ENCODE measurements at places on chromosomes 4 and X. TPM values are rescaled to one million over a fixed set of nuclear protein-coding genes. Genes with fewer than 3 reads are reported as not detected.

Gene JAKMIP1
- total RNA-seq, result 43.8 TPM

Gene RADX
- 7.1 TPM for total RNA-seq

Gene GAGE12F
- not detected for total RNA-seq

- peaks cover 3% of the 10 kb centered on the region for H3K36me3 ChIP-seq
- H3K27ac ChIP-seq, result peak overlapping the region; percentile 69
- no peaks in the 10 kb centered on the region for H3K27me3 ChIP-seq
- H3K4me1 ChIP-seq, result peaks cover 50% of the 10 kb centered on the region
- peak overlapping the region; percentile 75 for H3K4me3 ChIP-seq
These were observed 795 bp upstream of the SH3KBP1 start for GRCh38 chrX:19887911-19888879.

- H3K4me3 ChIP-seq, result no peak overlapping the region
- no peak for DNase-seq
- peaks cover 6% of the 10 kb centered on the region for H3K27me3 ChIP-seq
- H3K27ac ChIP-seq, result no peak overlapping the region
These were observed 154.2 kb downstream of the SNCA start for GRCh38 chr4:89682808-89683207.
